Omental fat pad (tissue), 4 donors: ENCODE measurements at places on chromosomes 4 and X.

DNA sequence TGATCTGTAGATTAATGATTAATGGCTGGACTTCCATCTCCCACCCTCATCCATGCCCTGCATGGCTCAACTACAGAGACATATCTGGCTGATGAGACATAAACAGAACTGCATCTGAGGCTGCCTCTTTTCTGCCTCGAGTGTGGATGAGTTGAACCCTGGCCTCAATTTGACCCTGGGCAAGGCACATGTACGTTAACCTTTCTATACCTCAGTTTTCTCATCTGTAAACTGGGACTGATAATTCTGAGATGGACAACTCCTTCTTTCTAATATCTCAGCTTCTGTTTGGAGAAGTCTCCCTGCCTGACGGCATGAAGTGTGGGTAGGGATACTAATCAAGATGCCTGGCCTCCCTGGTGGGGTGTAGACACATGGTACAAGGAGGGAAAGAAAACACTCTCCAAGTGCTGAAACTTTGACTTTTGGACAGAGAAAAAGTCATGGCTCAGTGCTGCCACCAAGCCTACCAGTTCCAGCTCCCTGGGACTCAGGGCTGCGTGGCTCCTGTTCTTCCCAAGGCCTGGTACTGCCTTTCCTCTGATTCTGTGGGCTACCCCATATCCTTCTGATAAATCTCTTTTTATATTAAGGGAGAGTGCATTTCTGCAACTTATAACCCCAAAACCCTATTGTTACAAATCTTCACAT is 64.4 kb downstream of the HAUS3 start:
- DNase-seq, result no peak

DNA sequence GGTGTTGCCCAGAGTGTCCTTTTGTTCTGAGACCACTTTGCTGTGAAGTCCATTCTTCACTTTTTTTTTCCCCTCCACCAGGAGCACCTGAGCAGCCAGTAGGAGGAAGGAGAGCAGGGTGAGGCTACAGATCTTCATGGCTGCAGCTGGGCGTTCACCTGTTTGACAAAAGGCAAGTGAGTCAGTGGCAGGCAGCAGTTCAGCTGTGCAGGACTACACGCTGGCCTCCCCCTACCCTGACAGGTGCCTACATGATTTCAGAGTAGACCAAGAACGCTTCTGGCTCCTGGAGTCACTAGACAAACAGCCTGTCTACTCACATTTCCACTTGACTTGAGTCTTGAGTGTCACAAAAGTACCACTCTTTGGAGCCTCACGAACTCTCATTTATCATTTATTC is 2.0 kb downstream of the FGFBP1 start:
- DNase-seq, result no peak

GRCh38 chr4:85747882-85748491 is 273.0 kb downstream of the ARHGAP24 start:
- DNase-seq, result no peak

GRCh38 chr4:7135389-7135746 is 57.0 kb upstream of the SORCS2 start:
- no peak for DNase-seq

- no peak for DNase-seq
Measured at GRCh38 chr4:77036206-77036605, 39.6 kb downstream of the CCNI start.

DNA sequence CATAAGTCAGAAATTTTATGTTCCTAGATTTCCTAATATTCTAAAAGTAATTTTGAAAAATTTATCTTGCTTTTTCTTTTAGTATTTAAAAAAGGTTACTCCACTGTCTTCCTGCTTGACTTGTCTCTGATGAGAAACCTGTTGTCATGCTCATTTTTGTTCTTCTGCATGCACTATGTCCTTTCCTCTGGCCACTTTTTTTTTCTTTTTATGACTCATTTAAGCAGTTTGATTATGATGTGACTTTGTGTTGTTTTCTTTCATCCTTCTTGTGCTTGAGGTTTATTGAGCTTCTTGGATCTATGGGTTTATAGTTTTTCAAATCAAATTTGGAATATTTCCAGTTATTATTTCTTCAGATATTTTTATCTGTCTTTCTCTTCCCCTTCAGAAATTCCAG is 12.0 kb upstream of the UFSP2 start:
- no peak for DNase-seq

GRCh38 chrX:1749499-1749898 is 134.6 kb downstream of the ASMT start:
- DNase-seq, result no peak

DNA sequence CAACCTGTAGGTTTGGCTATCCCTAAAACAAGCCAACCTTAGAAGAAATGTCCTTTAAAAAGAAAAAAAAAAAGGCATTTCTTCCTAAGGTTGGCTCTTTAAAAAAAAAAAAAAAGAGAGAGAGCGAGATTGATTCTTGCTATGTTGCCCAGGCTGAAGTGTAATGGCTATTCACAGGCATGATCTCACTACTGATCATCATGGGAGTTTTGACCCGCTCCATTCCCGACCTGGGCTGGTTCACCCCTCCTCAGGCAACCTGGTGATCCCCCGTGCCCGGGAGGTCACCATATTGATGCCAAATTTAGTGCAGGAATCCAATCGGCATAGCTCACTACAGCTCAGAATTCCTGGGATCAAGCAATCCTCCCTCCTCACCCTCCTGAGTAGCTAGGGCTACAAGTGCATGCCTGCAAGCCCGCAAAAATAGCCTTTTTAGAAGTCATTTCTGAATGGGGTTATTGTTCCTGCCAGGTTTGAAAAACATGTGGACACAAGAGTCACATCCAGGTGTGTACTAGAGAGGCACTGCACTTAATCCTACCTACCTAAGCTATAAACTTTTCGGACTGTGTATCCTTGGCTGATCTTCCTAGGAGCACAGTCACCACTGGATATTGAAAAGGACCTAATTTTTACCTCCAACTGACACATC is 61.4 kb upstream of the ZCCHC13 start:
- DNase-seq, result no peak

GRCh38 chrX:108736509-108737479 is at the start of gene IRS4:
IRS4 (minus strand) TSS chrX:108736563.
- DNase-seq, result no peak

GRCh38 chr4:135244056-135244455 is 1042.5 kb upstream of the PABPC4L start:
- DNase-seq, result no peak

GRCh38 chr4:154044742-154045485 is 256.0 kb upstream of the SFRP2 start:
- no peak for DNase-seq

DNA sequence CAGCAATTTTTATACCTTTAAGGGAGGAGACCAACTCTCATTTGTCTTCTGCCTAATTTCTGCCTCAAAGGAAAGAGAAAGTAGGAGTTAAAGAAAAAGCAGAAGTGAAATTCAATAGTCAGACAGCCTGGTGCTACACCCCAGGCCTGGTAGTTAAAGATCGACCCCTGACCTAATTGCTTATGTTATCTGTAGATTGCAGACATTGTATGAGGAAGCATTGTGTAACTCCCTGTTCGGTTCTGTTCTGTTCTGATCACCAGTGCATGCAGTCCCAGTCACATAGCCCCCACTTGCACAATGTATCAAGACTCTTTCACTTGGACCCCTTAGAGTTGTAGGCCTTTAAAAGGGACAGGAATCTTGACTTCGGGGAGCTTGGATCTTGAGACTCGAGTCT is 335.9 kb upstream of the AR start:
- no peak for DNase-seq

DNA sequence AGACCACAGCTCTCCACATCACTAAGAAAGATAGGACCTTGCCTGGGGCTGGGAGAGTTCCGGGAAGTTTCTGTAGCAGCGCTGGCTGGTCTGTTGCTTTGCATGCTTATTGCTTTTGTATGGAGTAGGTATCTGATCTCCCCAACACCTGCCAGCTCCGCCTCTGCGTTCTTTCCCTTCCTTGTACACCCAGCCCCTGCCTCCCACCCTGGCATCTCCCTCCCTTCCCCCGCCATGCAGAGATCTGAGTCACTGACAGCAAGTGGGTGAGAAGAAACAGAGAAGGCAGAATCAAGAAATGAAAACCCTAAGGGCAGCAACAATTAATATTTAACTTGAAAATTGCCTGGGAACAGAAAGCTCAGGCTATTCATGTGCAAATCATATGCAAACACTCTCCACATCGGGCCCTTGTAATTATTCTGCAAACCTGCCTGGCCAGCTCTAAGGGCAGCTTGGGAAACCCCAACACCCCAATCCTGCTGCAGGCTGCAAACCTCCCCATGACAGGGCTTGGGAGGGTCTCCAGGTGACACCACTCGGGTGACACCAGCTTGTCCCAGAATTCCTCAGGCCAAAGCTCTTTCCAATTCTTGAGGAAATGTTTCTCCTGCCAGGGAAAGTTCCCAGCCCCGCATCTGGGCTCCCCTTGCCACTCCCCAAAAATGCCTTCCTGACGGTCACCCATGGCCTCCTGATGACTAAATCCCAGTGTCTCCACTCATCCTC is 257.2 kb downstream of the FBXW7 start:
- no peak for DNase-seq

DNA sequence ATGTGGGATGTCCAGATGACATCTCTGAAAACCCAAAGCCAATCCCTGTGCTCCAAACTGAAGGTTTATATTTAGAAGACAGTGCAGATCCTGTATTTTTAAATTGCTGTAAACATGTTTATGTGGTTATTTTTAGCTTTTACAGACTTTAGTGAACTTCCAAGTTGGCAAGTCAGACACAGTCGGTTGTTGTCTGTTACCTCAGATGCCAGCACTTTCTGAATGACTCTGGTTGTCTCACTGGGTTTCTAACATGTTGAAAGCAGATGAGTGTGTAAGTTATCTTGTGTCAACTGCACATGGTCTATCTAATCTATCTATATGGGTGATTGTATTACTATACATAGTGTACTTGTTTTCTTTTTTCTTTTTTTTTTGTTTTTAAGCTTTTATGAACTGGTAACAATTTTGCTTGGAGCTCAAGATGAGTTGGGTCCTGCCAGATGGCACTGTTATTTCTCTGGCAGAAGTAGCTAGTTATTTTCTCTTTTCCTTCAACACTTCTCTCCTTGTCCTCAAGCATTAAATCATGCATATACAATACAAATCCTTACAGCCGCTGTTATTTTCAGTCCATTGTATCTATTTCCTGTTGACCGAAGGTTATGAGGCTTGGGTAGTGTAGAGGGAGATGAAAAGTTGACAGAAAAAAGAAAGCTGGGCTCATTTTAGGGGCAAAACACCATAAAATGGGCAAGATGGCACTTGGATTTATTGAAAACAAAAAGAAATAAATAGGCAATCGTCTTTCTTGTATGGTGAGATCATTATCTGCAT is 66.3 kb downstream of the GAB1 start:
- DNase-seq, result no peak

- DNase-seq, result no peak
Measured at GRCh38 chr4:127155116-127155515, 477.6 kb upstream of the INTU start.

DNA sequence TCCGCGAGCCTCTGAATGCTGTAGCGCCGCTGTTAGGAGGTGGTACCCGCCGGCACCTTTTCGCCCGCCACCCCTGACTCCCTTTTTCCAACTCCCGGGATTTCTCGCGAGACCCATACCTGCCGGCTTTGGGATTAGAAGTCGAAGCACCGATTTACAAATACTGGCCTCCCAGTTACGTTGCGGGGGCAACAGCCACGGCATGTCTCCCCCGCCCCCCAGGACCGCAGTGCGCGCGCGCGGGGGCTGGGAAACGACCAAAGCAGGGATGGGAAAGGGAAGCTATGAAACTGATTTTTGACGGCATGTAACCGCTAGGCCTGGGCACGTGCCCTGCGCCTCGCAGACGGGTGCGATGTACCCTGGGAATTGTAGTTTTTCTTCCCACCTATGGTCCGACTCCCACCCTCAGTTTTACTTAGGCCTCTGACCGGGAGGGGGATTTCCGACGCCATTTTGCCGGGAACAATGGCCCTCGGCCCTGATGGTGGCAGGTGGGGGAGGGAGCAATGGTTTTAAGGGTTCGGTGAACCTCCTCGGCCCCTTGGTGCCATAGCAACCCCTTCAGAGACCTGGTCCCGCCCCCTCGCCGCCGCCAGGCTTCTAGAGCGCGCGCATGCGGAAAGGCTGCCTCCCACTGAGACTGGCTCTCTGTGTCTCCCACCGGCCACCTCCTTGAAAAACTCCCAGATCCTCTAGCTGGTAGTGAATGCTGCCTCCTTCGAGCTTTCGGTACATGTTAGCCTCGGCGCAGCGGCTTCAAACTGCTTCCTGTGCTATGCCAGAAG is 772 bp upstream of the WNK3 start:
- no peak for DNase-seq

DNA sequence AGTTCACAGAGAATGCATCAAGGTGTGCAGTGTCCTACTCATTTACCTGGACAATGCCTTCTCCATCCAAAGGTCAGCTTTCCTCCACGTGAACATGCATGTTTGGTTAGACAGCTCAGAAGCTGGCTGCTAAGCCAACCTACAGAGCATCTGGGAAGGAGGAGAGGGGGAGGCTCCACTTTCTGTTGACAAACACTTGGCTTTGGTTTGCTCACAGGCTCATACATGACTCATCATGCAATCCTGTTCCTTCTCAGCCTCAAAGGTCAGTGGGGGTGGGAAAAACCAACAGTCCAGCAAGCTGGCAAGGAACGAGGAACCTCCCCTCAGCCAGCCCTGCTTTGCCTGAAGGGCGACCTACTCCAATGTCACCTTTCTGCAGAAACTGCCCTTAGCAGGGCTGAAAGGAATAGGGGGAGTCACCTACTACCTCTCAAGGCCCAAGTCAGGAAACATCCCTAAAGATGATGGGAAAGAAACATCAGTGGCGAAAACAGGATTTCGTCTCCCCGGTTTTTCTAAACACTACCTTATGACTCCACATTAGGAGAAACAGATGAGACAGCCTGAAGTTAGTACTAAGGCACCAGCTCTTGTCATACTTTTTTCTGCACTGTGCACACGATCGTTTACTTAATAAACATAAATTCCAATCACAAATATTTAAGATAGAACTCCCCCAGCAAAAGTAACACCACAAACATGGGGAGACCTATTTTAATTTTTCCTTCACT is 37.9 kb downstream of the RELL1 start:
- DNase-seq, result peak; percentile 28

- DNase-seq, result no peak
Measured at GRCh38 chrX:105872941-105873340, 50.6 kb downstream of the NRK start.

DNA sequence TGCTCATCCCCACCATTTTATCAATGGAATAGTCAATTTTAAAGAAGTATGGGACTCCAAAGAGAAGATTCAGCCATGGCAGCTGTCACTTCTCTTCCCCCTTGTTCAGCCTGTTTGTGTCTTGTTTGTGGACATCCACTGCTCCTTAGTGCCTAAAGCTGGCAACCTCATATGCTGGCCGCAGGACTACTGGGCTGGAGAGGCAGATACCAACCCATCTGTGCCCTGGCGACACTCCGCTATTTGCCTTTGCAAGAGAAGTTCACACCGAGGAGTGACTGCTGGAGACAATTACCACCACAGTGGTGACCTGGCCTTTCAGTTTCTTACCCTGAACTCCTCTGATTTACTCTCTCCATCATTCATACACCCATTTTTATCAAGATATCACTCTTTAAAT is 64.3 kb downstream of the NHSL2 start:
- no peak for DNase-seq
